NCI-H510A treated with DMSO at 0.1 percent for 48 hours (cell line): ENCODE measurements at places on chromosomes 3 and 15.

- no peak for DNase-seq
Measured at GRCh38 chr15:69583626-69584025, 131.0 kb downstream of the RPLP1 start.

- no peak for DNase-seq
Measured at GRCh38 chr3:15585111-15585845, 16.1 kb downstream of the HACL1 start.

- DNase-seq: no peak
Measured at GRCh38 chr3:120726791-120727190, 15.5 kb downstream of the RABL3 start.

DNA sequence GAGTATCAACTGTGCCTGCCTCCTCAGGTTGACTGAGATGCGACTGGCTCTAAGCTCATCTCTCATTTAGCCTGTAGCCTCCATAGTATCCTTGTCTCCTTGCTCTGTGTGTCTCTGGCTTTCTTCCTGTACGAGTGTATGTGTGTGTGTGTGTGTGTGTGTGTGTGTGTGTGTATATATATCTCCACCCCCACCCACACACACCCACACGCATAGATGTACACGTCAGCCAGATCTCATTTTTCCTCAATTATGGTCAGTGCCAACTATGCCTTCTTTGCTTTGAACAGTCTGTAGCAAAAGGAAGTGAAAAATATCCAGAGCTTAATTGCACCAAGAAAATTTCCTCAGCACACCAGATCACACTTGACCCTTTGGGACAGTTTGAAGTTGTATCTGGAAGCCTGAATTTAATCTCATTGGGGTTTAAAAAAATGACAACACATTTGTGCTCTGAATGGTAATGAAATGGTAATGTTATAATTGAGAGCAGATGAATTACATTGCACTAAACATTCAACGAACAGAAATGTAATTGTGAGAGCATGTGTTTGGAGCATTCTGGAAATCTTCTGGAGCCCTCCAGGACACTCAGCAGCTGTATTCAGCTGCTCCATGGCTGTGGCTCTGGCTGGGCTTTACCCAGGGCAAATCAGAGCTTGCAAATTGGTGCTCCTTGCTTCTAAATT lies 63.6 kb downstream of the RYR3 start:
- DNase-seq: no peak

DNA sequence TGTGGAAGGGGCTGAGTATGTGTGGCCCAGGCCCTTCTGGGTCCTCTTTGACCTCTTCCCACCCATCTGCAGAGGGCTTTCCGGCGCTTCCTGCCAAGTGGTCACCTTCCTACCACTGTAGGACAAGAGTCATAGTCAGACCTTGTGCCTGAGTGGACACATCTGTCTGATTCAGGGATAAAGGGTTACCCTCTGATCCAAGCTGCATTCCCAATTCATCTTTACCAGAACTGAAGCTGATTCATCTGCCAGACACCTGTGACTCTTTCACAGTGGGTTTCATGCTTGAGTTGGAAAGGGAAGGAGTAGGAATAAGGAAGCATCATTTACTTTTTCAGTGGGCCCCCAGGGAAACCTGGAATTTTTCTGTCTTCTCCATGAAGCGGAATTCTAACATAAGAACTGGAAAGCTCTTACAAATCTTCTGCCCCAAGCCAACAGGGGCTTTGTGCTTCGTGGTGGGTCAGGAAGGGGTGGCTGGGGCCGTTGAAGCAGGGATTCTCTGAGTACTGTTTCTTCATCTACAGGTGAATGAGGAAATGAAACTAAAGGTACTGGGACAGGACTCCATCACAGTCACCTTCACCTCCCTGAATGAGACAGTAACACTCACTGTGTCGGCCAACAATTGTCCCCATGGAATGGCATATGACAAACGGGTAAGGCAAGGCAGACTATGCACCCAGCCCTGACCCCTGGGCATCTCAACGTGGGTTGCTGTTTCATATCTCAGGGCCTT lies 46.4 kb downstream of the C3orf20 start:
- no peak for DNase-seq
